ENCODE measurements at places on chromosomes 1 and 21.

- DNase-seq: no peak
These were observed 10.8 kb downstream of the FNDC5 start for GRCh38 chr1:32859915-32860314.

DNA sequence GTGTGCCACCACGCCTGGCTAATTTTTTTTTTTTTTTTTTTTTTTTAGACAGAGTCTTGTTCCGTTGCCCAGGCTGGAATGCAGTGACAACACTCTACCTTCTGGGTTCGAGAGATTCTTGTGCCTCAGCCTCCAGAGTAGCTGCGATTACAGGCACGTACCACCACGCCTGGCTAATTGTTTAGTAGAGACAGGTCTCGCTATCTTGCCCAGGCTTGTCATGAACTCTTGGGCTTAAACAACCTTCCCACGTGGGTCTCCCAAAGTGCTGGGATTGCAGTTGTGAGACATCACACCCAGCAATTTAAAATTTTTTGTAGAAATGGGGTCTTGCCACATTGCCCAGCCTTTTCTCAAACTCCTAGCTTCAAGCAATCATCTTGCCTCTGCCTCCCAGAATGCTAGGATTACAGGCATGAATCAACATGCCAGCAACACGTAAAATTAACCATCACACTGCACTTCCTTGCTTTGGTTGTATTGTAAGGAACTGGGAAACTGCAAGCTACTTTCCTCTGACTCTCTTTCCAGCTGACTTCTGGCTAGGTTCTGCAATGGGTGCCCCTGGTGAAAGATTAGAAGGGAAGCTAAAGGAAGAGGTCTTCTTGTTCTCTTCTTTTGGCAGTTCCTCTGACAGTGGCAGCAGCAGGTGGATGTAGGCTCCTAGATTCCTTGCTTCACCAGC is 13.9 kb upstream of the IL6R start:
- no peak for DNase-seq

- no peak for DNase-seq
These were observed 36.5 kb downstream of the LRRC8C start for GRCh38 chr1:89669441-89669840.

DNA sequence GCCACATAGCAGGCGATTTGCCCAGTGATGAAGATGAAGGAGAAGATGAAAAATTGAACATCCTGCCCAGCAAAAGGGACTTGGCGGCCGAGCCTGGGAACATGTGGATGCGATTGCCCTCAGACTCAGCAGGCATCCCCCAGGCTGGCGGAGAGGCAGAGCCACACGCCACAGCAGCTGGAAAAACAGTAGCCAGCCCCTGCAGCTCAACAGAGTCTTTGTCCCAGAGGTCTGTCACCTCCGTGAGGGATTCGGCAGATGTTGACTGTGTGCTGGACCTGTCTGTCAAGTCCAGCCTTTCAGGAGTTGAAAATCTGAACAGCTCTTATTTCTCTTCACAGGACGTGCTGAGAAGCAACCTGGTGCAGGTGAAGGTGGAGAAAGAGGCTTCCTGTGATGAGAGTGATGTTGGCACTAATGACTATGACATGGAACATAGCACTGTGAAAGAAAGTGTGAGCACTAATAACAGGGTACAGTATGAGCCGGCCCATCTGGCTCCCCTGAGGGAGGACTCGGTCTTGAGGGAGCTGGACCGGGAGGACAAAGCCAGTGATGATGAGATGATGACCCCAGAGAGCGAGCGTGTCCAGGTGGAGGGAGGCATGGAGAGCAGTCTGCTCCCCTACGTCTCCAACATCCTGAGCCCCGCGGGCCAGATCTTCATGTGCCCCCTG is 3.3 kb downstream of the ZBTB18 start:
- no peak for DNase-seq

- no peak for DNase-seq
These were observed 1.4 kb downstream of the MACF1 start for GRCh38 chr1:39205781-39206464.

- DNase-seq: no peak
These were observed at the start of gene CA14 for GRCh38 chr1:150257624-150258585. CA14 (plus strand) TSS chr1:150257774; CDS start chr1:150258129, 355 bp downstream.

GRCh38 chr1:96329121-96329520 is 392.5 kb upstream of the PTBP2 start:
- DNase-seq: peak; percentile 9

GRCh38 chr1:159959451-159959850 is 5.4 kb upstream of the SLAMF9 start:
- DNase-seq: peak; percentile 68

DNA sequence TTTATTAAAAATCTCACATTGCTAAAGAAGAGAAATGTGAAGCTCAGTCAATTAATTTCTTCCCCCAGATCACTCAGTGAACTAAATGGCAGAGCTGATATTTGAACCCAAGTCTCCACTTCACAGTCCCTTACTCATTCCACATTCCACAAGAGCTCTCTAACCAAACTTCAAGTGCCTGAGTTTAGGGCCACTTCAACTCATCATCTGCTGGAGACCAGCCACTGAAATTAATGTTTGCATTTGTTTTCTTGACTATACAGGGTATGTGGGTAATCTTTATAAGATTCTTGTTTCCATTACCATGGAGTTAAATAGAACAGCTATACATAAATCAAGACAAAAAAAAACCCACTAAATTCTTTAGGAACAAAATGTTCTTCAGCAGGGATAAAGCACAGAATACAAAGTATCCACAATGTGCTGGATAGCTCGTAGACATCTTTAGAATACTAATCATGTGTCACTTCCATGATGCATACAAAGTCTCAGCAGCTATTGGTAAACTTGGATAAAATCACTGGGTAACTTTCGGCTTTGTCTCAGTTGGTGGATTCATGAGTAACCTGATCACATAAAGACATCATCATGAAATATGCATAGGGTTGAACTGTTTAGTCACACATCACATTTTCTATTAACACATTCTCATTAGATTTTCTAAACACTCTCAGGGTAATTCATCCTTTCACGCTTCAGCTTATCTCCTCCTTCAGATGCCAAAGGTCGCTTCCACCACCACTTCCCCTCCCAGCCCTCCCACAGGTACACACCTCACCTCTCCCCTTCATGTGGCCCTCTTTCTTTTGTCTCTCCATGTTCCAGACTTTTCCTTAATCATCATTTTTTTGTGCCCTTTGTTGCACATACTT is 89.8 kb downstream of the LRRC53 start:
- no peak for DNase-seq

Measured in fibroblast of skin of back (primary cell).